ENCODE measurements at places on chromosomes 11 and 22.

GRCh38 chr11:11125618-11126017, 227.4 kb downstream of the CSNK2A3 start:
- no peak for DNase-seq

- DNase-seq: no peak
These were observed 13.0 kb upstream of the REXO2 start for GRCh38 chr11:114426280-114426679.

GRCh38 chr11:62664405-62665074, 470 bp downstream of the C11orf98 start:
- no peak for DNase-seq

DNA sequence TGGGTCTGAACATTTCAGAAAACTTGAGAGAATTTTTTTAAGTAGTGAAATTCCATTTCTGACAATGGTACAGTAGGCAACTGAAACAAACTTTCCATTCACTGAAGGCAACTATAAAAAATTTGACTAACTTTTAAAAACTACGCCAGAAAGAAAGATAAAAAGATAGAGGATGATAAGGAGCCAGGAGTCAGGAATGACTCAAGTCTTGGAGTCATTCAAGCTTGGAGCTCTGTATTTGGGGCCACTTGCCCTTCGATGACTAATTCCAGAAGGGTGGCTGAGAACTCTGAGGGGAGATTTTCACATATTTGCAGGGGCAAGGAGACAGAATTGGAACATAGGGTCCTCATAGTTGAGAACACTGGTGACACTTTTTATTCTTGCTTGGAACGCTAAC, 1083.2 kb upstream of the CNTN5 start:
- DNase-seq: peak; percentile 3

GRCh38 chr11:69904161-69904973, 85.2 kb upstream of the FGF3 start:
- DNase-seq: no peak

DNA sequence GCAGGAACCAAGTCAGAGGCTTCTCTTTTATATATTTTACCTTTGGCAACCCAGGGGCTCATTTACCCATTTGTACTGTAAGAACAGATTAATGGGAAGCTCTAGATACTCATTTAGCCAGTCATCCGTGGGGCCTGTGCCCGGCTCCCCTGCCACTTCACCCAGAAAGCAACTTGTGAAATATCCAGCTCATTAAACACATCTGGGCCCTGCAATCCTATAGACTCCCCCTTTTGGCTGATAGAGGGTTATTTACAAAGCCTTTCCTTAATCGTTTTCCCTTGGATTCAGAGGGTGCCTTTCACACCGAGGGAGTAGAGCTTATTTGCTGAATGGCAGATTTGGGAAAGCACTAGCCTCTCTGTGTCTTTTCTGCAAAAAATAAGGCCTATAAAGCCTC, 118.7 kb upstream of the SORL1-AS1 start:
- no peak for DNase-seq

DNA sequence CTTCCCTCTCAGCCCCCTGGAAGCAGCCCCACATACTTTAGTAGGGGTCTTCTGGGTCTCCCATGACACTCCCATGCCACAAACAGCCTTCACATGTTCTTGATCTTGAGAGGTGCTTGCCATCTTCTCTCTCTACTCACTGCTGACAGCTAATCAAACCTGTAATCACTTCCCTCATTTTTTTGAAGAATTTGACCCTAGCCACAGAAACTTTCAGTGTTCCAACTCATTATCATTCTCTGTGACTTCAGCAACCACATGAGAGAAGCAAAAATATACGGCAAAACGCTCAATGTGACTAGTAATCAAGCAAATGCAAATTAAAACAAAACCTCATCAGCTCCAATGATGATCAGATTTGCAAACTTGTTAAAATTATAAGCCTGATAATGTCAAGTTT, 38.3 kb upstream of the POU2AF2 start:
- DNase-seq: no peak

- no peak for DNase-seq
These were observed 3.8 kb downstream of the PIM3 start for GRCh38 chr22:49964136-49965090.

GRCh38 chr11:5280582-5281102, 10.9 kb upstream of the HBE1 start:
- peak; percentile 100 for DNase-seq

- no peak for DNase-seq
These were observed 2.9 kb upstream of the AKIP1 start for GRCh38 chr11:8908099-8908498.

DNA sequence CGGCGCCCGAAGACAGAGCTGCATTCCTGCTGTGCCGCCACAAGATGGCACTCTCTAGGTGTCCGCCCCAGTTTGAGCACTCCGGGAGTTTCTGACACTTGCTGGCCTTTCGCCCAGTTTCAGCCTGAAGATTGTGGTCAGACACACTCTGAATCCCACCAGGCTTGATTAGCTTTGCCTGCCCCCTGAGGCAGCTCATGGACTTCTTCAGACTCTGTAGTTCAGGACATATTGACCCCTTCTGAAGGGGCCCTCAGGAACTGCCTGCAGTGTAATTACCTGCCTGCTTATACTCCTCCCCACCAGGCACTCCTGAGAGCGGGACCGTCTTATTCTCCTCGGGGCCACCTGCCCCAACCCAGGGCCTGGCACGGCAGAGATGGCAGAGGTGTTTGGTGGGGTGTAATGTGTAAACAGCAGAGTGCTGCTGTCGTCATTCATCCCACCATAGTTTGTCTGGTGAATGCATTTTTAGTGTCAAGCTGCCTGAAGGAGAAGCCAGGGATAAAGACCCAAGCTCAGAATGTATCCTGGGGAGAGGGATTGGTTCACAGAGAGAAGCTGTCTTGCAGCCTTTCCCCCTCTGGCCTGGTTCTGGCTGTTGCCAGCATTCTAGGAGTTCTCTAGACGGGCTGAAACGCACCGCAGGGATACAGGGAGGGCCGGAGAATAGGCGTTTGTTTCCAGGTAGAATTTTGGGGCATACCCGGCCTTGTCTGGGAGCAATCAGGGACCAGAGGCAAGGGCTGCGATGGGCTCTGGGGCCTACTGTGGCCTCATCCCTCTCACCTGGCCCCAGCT, 46.4 kb downstream of the EIF3F start:
- DNase-seq: peak; percentile 65

- DNase-seq: no peak
These were observed 54.2 kb downstream of the LGR4 start for GRCh38 chr11:27418356-27418755.

GRCh38 chr11:34284811-34285481, 72.9 kb downstream of the ABTB2 start:
- no peak for DNase-seq

DNA sequence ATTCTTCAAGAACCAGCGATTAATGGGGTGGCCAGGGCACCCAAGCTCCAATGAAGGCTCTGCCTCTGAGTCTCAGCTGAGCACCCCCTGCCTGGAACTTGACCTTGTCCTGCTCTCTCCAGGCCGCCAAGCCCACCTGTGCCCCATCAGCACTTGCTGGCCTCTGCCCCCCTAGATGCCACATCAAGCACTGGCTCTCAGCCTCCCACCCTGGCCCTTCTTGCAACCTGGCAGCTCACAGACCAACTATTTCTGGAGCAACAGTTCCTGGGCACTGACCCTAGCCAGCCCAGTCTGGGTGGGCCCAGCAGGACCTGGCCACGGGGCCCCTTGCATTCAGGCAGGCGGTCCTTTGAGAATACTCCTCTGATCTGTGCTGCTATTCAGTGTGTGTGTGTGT, 98.8 kb upstream of the PITPNB start:
- DNase-seq: no peak

DNA sequence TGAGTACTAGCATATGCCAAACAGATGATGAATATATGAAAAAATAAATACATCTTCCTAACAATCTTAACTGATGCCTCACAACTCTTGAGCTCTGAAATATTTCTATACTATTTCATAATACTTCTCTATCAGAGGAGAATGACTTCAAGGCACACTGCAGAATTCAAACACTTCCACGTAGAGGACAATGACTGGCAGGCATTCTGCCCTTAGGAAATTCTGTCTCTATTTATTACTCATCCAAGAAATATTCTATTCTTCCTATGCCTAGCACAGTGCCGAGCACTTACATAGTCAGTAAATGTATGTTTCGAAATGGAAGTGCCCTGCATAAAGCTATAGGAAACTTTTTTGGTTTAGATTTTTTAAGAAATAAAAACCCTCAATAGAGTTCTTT, 809.1 kb downstream of the DLG2 start:
- no peak for DNase-seq

GRCh38 chr11:123483466-123483865, 53.4 kb downstream of the GRAMD1B start:
- DNase-seq: no peak

DNA sequence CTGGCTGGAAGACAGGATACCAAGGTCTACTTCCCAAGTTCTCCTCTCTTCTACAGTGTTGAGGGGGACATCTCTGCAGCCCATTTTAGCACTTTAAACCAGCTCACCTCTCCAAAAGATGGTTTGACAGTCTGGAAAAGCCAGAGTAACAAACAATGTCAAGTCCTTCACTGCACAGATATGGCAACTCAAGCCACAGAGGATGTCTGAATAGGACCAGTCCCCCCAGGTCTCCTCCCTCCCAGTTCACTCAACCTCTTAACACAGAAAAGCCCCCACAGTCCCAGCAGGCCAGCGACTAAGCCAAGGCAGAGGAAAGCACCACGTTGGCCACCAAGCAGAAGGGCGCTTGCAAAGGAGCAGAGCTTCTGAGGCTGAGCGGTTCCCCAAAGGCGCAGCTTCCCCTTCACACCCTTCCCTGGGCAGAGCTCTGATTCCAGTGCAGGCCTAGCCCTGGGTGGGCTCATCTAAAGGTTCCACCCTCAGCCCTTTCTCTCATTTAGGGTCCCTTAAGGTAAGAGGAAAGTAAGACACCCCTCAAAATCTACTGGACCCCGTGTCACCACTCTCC, 62.7 kb downstream of the PAK1 start:
- DNase-seq: no peak

- no peak for DNase-seq
These were observed 31.3 kb downstream of the ATP6V1E1 start for GRCh38 chr22:17597217-17597616.

DNA sequence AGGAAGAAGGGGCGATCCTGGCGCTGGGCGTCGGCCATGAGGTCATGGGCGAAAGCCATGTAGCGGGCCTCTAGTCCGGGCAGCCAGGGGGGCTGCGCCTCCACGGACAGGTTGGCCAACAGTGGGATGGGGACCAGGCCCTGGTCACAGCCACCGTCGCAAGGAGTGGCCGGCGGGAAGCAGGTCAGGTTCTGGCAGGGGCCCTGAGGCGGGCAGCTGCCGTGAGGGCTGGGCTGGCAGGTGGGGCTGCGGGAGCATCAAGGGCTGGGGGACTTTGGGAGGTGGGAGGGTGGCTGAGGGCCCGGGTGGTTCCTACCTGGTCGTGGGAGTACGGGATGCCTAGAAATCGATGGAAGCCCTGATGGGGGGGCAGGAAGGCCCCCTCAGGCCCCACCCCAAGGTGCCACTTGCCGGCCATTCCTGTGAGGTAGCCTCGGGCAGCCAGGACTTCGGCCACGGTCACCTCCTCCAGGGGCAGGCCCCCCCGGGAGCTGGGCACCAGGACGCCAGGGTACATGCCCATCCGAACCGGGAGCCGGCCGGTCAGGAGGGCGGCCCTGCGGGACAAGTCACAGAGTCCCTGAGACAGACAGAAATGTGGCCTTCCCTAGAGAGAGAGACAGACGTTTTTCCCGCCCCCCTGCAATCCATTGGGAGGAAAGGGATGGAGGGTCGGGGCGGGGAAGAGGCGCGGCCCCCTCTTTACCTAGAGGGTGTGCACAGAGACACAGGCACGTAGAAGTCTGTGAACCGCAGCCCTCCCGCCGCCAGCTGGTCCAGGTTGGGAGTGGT, 906 bp downstream of the ARSA start:
- DNase-seq: no peak

- peak; percentile 23 for DNase-seq
These were observed 87.5 kb downstream of the TMEM135 start for GRCh38 chr11:87125257-87125656.

- DNase-seq: peak; percentile 65
These were observed 364.1 kb upstream of the PITPNB start for GRCh38 chr22:28283068-28283654.

- DNase-seq: no peak
These were observed 110.7 kb downstream of the RPL27A start for GRCh38 chr11:8793114-8793777.

DNA sequence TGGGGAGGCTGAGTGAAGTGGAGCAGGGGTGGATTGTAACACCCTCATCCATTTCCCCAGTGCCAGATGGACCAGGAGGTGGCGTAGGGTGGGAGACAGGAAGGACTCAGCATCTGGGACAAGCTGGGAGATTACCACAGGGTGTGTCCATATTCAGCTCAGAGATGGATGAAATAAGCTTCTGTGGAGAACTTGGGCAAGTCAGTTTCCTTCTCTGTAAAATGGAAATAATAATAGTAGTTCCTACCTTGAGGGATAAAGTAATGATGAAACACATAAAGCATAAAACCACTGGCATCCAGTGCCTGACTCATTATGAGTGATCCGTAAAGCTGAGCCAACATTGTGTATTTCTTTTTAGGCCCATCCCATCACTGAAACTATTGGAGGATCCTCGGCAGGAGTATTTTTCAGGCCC, 607 bp upstream of the ROBO4 start:
- peak; percentile 88 for DNase-seq

DNA sequence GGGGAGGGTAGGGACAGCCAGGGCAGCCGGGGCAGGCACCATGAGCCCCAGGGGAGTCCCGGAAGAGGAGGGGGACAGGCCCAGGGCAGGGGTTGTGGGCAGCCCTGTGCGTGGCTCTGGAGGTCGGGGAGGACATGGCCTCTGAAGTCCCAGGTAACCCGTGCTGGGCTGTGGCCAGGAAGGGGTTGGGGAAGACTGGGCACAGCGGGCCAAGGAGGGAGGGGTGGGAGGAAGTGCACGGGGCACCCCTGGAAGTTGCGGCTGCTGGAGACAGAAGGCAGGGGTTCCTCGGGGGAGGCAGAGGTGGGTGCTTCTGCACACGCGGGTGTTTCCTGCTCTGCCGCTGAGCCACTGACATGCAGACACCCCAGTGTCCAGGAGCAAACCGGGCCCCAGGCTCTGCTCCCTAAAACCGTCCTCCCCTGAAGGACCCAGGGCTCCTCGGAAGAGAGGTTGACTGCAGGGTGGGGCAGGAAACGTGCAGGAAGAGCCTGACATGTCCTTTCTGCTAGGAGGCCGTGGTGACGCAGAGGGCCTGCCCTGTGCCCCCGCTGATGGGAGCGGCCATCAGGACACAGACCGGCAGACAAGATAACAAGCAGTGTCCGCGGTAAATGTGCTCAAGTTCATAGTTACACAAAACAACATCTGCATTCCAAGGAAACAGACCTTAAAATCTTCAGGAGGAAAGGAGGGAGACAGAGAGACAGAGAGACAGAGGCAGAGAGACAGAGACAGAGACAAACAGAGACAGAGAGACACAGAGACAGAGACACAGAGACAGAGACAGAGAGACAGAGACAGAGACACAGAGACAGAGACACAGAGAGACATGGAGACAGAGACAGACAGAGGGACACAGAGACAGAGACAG, 5.7 kb downstream of the TNNI2 start:
- no peak for DNase-seq
